CD4-positive, alpha-beta T cell treated with Interleukin-6 at 100 ng/mL for 8 hours (primary cell): ENCODE measurements at places on chromosomes 3 and 15.

DNA sequence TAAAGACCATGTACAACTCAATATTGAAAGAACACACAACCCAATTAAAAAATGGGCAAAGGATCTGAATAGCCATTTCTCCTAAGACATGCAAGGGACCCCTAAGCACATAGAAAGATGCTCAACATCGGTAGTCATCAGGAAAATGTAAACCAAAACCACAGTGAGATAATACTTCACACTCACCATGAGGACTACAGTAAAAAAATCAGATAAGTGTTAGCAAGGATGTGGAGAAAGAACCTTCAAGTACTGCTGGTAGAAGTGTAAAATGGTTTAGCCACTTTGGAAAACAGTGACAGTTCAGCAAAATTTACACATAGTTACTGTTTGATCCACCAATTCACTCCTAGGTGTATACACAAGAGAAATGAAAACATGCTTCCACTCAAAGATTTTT lies 30.1 kb upstream of the XIRP1 start:
- DNase-seq, result no peak

DNA sequence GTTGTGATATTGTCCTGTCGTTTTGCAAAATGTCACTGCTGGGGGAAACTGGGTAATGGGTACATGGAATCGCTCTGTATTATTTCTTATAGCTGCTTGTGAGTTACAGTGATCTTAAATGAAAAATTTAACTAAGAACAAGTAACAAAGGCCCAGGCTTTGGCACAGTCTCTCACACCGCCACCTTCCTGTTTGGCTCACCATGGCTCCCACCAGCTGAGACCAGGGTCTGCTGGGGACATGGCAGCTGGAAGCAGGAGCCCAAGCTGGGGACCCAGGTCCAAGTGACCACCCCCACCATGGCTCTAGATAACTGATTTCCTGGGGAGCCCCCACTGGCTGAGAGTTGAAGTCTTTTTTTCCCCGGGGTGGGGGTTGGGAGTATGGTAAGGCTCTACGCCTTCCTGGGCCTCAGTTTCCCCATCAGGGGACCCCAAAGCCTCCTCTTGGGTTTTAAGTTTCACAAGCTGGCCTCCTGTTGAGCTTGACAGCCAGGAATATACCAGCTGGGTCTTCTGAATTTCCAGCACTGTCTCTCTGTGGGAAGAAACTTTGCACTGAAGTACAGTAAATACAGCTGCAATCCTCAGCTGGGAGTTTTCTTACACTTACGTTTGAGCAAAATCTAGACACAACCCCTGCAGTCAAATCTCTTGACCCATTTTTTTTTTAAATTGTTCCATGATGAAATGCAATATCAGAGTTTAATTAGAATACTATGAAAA lies 26.1 kb downstream of the ABTB1 start:
- no peak for DNase-seq

- no peak for DNase-seq
These were observed 45.7 kb downstream of the CD86 start for GRCh38 chr3:122100591-122101463.

DNA sequence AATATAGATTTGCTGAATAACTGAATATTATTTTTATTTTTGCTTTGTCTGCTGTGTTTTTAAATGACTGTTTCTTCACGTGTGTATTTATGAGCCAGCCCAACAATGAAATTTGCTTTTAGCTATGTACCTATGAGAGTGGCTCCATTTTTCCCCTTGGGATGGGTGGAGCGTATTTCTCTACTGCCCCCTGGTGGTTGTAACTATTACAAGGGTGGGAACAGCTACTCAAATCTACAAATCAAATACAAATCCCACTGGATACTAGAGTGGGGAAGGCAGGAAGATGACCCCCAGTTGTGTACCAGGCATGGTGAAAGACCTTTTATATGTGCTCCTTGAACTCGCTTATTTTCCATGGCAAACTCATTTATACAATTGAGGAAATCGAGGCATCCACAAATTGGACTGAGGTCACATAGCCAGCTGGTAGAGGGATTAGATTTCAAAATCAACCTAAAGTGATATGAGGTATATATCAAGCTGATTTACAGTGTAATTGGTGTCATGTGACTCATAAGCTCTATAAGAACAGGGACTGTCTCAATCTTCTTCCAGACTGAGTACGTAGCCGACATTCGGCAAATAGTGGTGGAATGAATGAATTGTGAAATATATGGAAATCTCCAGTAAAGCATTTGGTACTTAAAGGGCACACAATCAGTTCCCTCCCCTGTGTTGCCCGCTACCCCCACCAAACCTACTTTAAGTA lies 69.5 kb upstream of the VEPH1 start:
- peak; percentile 15 for DNase-seq

- no peak for DNase-seq
These were observed 287.0 kb upstream of the TMC3 start for GRCh38 chr15:81660976-81661375.

DNA sequence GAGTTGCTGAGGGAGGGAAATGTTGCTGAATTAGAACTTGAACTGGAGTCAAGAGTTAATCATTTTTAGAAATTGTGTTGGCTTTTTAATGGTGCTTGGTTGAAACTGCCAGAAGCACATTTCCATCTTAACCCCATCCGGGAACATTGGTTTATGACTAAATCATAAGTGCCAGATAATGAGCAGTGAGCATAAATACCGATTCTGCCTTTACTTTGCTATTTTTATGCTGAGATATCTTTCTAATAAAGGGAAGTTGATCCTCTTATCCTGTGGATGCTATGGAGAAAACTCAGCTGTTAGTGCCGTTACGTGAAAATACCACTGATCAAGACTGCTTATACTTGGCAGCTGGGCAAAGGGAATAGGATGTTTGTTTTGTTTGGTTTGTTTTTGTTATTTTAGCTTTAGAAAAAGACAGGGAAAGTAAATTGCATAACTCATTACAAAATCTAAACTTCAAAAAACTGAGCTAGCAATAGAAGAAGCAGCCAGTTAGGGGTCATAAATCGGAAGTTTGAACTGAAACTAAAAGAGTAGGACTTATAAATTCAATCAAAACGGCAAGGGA lies 813.1 kb downstream of the NAALADL2 start:
- DNase-seq, result no peak

GRCh38 chr3:172859041-172859440 lies 108.5 kb downstream of the ECT2 start:
- no peak for DNase-seq

DNA sequence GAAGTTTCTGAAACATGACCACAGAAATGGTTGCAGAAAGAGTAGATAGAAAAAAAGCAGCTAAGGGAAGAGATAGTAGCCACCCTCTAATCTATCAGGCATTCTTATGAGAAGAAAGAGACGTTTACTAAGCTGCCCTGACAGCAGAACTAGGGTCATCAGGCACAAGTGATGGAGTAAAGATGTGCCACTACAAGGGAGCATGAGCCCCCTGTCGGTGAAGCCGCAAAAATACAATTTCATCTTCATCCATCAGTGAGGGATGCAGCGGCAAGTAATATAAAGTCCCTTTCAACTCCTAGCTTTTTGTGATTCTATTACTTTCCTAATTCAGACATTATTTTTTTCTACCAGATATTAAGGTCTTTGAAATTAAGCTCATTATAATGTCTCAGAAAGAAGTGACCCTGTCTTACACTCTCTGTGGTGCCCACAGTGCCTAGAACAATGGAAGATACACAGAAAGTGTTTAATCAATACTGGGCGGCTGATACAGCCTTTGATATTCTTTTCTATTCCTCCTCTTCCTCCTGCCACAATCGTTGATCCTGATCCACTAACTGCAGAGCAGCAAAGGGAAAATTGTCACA lies 651.6 kb downstream of the NTRK3 start:
- DNase-seq, result no peak

- DNase-seq, result no peak
These were observed 860.5 kb downstream of the DIPK2A start for GRCh38 chr3:144831955-144832716.

DNA sequence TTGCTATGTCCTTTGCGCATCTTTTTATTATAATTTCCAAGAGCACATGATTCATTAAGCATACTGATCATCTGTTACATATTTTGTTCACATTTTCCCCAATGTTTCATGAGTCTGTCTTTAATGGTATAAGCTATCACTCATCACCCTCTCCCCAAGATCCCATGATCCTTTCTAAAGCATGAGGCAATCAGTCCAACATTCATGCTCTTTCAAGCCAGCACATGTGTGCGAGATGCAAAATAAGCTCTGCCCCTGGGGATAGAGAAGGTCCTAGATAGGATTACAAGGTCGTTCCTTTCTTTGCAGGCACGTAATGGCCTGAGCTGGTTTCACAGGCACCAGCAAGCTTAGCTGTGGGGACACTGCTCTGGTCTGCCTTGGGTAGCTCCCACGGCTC lies 32.2 kb upstream of the B3GNT5 start:
- no peak for DNase-seq

GRCh38 chr15:92843326-92843725 lies 56.8 kb upstream of the CHD2 start:
- DNase-seq, result no peak

- DNase-seq, result no peak
These were observed 889 bp upstream of the LRRIQ4 start for GRCh38 chr3:169811631-169812331.

GRCh38 chr3:99562990-99563607 lies 75.3 kb upstream of the COL8A1 start:
- DNase-seq, result no peak

GRCh38 chr3:196235452-196236122 lies 19.3 kb downstream of the SLC51A start:
- DNase-seq, result no peak

DNA sequence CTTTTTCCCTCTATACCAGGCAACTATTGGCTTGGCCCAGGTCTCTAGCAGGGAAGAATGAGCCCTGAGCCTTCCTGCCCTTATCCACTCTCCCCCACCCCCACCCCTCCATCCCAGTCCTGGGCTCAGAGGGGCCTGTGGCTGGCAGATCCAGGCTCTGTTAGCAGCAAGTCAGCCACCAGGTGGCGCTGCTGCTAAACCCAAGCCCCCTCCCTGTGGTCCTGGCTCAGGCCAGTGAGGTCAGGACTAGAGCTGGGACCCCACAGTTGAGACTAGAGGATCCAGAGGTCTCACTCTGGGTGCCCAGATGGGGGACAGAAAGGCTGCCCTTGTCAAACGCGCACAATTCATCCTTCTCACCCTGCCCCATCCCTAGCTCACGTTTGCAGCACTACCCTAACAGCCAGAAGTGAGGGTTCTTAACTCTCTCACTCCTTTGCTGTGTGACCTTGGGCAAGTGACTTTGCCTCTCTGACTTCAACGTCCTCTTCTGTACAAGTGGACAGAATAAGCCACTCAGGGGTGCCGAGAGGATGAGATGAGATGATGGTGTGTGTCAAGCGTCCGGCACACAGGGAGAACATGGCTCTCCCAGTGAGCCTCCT lies 46.8 kb upstream of the SLC6A1 start:
- DNase-seq, result no peak

DNA sequence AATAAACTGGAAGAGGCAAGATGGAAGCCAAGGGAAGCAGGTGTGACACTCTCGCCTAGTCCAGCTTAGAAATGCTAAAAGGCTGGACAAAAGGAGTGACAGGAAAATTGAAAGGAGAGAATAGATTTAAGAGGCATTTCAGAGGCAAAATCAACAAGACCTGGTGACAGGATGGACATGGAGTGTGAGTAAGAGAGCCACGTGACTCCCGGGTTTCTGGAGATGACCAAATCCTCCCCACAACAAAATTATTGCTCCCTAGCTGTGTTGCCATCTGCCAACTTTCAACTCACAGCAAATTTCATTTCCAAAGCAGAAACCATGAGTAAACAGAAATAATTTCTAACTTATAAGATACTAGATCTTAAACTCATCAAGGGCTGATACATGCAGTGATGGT lies 52.6 kb downstream of the MTHFS start:
- DNase-seq, result no peak

DNA sequence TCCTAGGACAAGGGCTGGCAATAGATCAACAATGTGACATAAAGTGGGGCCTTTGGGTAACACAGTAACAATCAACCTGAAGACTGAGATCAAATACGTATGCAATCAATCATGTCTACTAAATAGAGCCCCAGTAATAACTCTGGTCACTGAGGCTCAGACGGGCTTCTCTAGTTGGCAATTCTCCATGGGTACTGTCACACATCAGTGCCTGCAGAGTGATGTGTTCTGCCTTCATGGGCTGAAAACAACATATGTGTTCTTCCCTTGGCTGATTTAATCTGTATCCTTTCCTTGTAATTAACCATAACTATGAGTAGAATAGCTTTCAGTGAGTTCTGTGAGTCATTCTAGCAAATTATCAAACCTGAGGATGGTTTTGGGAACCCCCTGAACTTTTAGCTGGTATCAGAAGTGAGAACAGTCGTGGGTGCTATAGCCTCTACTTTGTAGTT lies 113.6 kb downstream of the TMCO5A start:
- DNase-seq, result no peak
